NCI-H187 (cell line): ENCODE measurements at places on chromosomes 1 and 21.

DNA sequence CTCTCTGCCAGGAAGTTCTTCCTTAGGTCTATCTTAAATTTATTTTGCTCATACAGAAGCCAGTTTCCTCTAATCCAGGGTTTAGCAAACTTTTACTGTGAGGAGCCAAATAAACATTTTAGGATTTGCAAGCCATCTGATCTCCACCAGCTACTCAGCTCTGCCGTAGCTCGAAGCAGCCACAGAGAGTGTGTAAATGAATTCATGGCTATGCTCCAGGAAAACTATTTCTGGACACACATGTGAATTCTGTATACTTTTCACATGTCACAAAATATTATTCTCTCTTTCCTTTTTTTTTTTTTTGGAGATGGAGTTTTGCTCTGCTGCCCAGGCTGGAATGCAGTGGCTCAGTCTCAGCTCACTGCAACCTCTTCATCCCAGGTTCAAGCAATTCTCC lies 13.4 kb upstream of the AGTRAP start:
- DNase-seq = no peak

GRCh38 chr1:204692325-204692840 lies 6.8 kb upstream of the LRRN2 start:
- no peak for DNase-seq

DNA sequence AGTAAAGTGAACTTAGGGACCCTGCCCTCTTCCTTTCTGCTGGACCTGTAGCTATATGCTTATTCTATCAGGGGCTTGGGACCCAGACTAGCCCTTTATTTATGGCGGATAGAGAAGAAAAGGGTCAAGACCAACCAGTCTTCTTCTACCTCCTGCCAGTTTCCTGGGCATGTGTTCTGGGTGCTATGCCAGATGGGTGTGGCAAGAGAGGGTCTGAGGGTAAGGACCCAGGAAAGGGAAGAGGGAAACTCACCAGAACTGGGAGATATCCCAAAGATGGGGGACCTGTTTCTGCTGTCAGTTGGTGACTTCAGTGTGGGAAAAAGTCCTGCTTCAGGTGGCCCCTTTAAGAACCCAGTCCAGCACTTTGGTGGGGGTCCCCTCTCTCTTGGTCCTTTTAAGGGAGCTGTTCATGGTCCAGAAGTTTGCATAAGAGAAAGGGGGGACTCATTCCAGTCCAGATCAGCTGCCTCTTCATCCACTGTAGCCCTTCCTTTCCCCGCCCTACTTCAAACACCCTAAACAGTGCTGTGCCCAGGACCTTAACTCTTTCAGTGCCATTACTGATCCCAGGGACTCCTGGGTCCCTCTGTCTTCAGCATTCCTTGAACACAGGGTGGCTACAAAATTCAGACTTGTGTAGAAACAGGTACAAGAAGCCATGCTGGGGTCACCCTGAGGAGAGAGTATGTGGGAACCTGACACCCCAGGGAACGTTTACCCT lies 18.4 kb downstream of the SSR2 start:
- DNase-seq = no peak

GRCh38 chr1:56452027-56453011 lies 127.0 kb downstream of the PLPP3 start:
- no peak for DNase-seq

GRCh38 chr21:43691086-43691795 lies 27.7 kb upstream of the PDXK start:
- DNase-seq = no peak

DNA sequence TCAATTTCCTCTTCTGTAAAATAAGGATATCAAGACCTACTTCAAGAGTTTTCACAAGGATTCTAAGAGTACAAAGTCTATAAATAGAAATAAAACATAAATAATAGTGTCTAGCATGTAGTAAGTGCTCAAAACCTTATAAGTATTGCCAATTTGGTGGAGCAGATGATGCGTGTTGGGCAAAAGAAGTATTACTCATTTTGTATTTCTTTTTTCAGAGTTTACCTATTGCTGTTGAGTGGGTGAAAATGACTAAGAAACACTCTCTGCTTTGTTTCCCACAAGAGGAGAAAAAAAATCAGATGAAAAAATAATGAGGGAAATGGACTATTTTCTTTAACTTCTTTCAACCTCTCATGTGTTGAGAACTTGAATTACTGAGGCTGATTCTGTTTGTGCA lies 103.3 kb upstream of the KCNK2 start:
- DNase-seq = no peak

- no peak for DNase-seq
Measured at GRCh38 chr1:202531472-202531811, 178.8 kb downstream of the SYT2 start.

DNA sequence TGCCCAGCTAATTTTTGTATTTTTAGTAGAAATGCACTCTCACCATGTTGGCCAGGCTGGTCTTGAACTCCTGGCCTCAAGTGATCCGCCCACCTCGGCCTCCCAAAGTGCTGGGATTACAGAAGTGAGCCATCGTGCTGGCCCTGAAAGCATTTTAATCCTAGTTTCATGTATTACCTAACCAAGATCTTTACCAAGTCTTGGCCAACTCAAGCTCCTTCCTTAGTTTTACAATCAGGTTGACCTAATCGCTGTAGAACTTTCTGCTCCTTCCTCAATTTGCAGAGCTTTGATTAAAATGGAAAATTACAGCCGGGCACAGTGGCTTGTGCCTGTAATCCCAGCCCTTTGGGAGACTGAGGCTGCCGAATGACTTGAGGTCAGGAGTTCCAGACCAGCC lies 3.2 kb upstream of the TMEM63A start:
- DNase-seq = no peak

DNA sequence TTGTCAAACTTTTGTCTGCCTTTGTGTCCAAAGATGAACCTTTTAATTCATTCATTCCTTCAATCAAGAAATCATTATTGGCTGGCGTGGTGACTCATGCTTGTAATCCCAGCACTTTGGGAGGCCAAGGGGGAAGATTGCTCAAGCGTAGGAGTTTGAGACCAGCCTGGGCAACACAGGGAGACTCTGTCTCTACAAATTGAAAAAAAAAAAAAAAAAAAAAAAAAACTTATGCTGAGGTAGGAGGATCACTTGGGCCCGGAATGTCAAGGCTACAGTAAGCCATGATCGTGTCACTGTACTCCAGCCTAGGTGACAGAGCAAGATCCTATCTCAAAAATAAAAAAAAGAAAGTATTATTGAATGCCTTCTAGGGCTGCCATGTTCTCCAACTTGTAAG lies 51.3 kb upstream of the CXADR start:
- DNase-seq = no peak

- DNase-seq = no peak
Measured at GRCh38 chr21:45499201-45499750, 43.0 kb downstream of the SLC19A1 start.

DNA sequence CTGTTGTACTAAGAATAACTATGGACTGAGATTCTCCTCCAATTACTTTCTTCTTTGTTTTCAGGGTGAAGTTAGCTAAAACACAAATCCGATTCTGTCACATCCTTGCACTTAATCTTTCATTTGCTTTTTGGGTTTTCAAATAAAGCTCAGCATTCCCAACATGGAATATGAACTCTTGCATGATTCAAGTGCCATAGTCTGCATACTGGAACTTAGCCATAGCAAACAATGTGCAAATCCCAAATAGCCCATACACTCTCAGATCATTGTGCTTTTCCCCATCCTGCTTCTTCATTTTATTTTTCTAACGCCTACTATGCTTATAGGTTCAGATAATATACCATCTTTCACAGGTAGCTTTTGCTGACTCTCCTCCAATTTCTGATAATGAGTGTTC lies 455.8 kb upstream of the PRMT6 start:
- no peak for DNase-seq

GRCh38 chr1:161260376-161261260 lies 2.1 kb downstream of the PCP4L1 start:
- peak; percentile 35 for DNase-seq

GRCh38 chr1:24795236-24795635 lies 50.0 kb downstream of the CLIC4 start:
- DNase-seq = no peak

DNA sequence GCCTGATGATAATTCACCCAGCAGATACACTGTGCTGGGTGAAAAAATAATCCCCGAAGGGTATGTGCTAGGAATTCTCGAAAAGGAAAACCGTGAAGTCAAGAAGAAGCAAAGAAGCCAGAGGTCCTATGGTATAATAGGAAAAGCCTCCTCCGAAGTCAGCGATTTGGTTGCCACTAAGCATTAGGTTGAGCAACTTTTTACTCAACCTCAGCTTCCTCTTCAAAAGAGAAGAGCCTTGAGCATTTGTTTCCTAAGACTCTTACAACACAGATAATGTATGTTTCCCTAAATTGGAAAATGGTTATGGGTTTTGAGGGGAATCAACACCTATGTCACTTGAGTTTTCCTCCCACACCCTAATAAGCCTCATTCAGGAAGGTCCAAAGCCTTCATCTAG lies 21.3 kb upstream of the MNDA start:
- no peak for DNase-seq

GRCh38 chr1:229022595-229023333 lies 248.1 kb upstream of the RAB4A start:
- DNase-seq = no peak
